ENCODE measurements at places on chromosomes 4 and X. TPM values are rescaled to one million over a fixed set of nuclear protein-coding genes. Genes with fewer than 3 reads are reported as not detected.

Gene KCTD8
- polyA plus RNA-seq = not detected

Gene BEX5
- not detected for polyA plus RNA-seq

Gene RHOXF1
- polyA plus RNA-seq = 0.89 TPM

Gene HAND2
- 7.9 TPM for polyA plus RNA-seq

Gene WDR17
- 0.68 TPM for polyA plus RNA-seq

Gene YY2
- 2.1 TPM for polyA plus RNA-seq

Gene ARHGEF9
- 21.5 TPM for polyA plus RNA-seq

Gene PDE5A
- polyA plus RNA-seq = 19.4 TPM

Gene RPL9
- not detected for polyA plus RNA-seq

Gene ETDB
- not detected for polyA plus RNA-seq

Gene TKTL2
- not detected for polyA plus RNA-seq

Gene FNIP2
- polyA plus RNA-seq = 15.6 TPM

Gene SULT1B1
- not detected for polyA plus RNA-seq

Gene C4orf36
- not detected for polyA plus RNA-seq

Gene ASB12
- 16.8 TPM for polyA plus RNA-seq

Gene CCSER1
- polyA plus RNA-seq = 0.65 TPM

Gene PTPN13
- polyA plus RNA-seq = 2.8 TPM

Gene CASP3
- 52.9 TPM for polyA plus RNA-seq

Gene CACNA1F
- polyA plus RNA-seq = not detected

Gene TLR2
- polyA plus RNA-seq = 3.1 TPM

Gene PLK4
- polyA plus RNA-seq = 14.1 TPM

Gene SPIN3
- polyA plus RNA-seq = 11.6 TPM

Gene STK32B
- polyA plus RNA-seq = 9.4 TPM

Gene NXF2
- not detected for polyA plus RNA-seq

Gene XAGE2
- polyA plus RNA-seq = not detected

Gene SPANXN4
- polyA plus RNA-seq = not detected

Gene GIMD1
- polyA plus RNA-seq = not detected

Gene TMEM175
- polyA plus RNA-seq = 30.8 TPM

Gene HUWE1
- 85.6 TPM for polyA plus RNA-seq

Gene NEIL3
- 3.7 TPM for polyA plus RNA-seq

Gene PRKX
- 6.9 TPM for polyA plus RNA-seq

Gene TMEM255A
- polyA plus RNA-seq = 12.1 TPM

Gene PARM1
- 63.1 TPM for polyA plus RNA-seq

Gene TCP11X2
- polyA plus RNA-seq = not detected

Gene HADH
- 120 TPM for polyA plus RNA-seq

Gene NWD2
- not detected for polyA plus RNA-seq

Gene NCAPG
- 12.3 TPM for polyA plus RNA-seq

Gene CHRNA9
- polyA plus RNA-seq = not detected

Gene MAGEA9B
- polyA plus RNA-seq = not detected
